ENCODE measurements at places on chromosomes 1 and 21.
A peak's percentile ranks its signal among the peaks of the same experiment; 100 is the strongest.

DNA sequence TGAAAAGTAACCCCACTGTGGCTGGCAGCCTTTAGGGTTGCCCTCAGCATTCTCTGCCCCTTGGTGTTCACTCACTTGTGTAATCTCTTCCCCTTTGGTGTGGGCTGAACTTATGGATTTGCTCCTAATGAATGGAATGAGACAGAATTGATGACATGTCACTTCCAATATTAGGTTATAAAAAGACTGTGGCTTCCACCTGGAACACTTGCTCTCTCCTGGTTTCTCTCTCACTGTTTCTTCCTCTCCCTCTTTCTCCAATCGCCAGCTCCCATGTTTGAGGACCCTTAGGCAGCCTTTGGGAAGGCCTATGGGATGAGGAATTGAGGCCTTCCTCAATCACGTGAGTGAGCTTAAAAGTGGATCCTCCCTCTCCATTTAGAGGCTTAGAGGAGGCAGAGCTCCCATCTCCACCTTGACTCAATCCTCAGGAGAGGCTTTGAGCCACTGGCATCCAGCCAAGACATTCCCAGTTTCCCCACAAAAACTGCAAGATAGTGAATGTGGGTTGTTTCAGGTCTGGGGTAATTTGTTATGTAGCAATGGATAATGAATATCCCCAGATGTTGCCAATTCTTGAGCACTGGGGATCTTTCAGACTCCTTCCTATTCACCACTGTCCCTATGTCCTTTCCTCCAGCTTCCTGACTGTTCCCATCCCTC, 95.5 kb upstream of the CD34 start:
- no peak for DNase-seq

GRCh38 chr21:45149021-45149420, 74.6 kb downstream of the ADARB1 start:
- no peak for DNase-seq

- peak; percentile 28 for DNase-seq
Measured at GRCh38 chr1:70864302-70864701, 183.3 kb downstream of the PTGER3 start.

GRCh38 chr21:17775431-17776126, 43.6 kb downstream of the C21orf91 start:
- DNase-seq: no peak
